Stimulated activated CD4-positive, alpha-beta T cell treated with anti-CD3 and anti-CD28 coated beads, TNF-alpha, amount 100 ng/mL, for 48 hours (primary cell): ENCODE measurements at places on chromosomes 2 and 18.

DNA sequence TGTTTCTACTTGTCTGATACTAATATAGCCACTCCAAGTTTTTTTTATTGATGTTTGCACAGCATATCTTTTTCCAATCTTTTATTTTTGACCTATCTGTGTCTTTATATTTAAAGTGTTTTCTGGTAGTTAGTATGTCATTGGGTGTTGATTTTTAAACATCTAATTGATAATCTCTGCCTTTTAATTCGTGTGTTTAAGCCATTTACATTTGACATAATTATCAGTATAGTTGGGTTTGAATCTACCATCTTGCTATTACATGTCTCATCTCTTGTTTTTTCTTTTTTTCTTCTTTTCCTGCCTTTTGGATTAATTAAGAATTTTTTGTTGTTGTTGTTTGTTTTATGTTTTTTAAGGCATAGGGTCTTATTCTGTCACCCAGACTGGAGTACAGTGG, 44.2 kb downstream of the TAF1B start:
- no peak for DNase-seq

- no peak for DNase-seq
These were observed 734.2 kb upstream of the CHAC2 start for GRCh38 chr2:53033411-53033810.

DNA sequence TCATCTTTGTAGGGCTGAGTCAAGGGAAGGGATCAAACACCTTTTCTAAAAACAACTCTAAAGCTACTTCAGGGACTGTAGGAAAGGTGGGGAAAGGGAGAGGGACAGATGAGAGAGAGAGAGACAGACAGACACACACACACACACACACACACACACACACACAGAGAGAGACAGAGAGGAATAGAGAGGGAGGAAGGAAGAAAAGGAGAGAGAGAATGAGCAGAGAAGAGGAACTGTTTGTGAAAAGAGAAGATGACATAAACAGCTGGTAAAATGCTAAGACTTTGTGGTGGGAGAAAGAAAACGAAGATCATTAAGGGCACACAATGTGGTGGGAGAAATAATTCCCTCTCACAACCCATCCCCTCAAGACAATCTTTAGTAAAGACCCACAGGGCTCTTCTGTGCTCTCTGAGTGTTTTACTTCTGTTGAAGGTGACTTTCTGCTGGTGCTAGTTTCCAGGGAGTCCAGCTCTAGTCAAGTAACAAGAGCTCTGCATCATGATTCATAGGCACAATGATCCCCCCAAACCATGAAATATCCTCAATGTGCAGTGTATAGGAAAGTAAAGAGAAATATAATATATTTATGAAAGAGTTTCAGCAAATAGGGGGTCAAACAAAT, 77.2 kb upstream of the STK17B start:
- no peak for DNase-seq

DNA sequence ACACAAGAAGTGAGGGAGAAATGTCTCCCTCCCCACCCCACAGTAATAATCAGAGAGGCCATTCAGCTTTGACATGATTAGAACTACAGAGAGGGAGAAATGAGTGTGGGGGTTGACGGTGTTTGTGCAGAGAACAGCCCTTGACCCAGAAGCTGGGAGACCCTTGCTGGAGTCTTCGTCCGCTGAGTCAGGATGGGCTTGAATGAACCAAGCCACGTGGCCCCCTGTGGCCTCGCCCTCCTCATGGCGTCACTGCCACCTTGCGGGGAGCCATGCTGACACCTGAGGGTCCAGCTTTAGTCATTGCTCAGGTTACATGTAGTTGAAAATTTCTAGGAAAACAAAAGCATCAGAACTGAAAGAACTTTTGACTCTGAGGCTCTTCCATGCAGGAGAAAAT, 101.2 kb downstream of the DGKD start:
- no peak for DNase-seq

GRCh38 chr18:23994361-23994902, 20.1 kb upstream of the TTC39C start:
- no peak for DNase-seq

GRCh38 chr2:236971919-236972381, 113.7 kb upstream of the COPS8 start:
- DNase-seq, result no peak

DNA sequence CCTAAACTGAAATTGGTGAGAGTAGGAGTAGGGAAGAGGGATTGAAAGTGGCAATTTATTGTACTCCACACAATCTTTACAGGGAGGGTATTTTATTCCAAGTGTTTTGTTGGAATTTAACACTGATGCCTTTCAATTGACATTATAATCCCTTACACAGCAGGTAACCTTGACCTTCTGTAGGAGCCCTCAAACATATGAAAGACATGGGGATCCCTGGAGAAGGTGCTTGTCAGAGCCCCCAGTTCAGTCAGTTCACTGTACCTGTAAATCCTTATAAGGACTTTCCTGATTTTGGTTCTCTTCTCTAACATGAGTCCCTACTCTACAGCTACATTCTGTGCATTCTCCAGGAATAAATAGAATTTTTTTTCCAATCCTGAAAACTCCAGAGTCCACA, 384.9 kb upstream of the NRP2 start:
- DNase-seq, result no peak

- no peak for DNase-seq
These were observed 261.6 kb downstream of the ZNF516 start for GRCh38 chr18:76233406-76233805.

DNA sequence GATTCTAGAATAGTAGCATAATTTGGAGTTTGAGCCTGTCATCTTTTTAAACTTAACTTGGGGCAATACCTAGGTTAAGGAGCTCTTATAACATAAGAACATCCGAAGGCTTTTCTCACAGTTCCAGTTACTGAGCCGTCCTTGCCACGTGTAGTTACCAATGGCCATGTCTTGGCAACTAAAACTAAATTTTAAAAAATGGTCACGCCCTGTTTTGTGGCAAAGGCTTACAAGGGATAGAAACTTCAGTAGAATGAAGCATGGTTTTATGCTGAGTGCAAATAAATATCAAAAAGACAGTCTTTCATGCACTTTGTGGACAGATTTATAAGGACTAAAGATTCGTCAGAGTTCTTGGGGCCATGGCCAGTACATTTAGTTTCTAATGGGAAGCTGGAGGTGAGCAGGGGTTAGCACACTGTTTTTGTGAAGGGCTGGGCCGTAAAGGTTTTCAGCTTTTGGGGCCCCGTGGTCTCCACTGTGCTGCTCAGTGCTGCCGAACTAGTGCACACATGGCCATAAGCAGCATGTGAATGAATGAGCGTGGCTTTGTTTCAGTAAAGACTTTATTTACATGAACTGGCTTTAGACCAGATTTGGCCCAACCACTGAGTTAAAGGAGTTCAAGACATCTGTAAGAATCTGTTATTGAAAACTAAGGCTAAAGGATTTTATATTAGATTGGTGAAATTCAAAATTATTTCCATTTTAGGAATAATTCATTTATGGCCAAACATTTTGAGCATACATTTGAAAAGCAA, 41.1 kb downstream of the GRHL1 start:
- DNase-seq, result no peak

DNA sequence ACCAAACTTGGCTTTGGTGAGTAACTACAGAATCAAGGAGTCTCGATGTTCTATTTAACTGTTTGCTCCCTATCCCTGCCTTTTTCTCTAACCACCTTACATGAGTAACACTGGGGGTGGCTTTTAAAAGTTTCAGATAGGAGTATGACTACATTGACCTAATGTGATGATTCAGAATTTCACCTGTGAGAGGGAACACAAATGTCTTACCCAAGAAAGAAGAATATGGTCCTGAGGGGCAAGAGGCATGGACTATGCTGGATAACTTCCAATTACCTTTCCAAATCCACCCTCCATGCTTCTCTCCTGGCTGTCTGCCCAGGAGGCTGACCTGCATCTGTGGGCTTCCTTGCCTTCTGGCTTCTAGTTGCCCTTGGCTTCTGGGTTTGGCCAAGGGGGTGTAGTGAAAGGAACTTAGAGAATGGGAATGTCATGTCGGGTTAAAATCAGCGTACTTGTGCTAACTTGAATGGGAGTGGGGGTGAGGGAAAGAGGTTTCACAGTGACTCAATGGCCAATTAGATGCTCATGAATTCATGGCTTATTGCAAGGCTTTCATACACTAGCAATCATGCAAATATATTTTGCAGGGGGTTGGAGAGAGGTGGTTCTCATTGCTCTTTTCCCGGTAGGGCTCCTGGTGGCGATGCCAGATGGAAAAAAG, 5.3 kb upstream of the IL36G start:
- no peak for DNase-seq

DNA sequence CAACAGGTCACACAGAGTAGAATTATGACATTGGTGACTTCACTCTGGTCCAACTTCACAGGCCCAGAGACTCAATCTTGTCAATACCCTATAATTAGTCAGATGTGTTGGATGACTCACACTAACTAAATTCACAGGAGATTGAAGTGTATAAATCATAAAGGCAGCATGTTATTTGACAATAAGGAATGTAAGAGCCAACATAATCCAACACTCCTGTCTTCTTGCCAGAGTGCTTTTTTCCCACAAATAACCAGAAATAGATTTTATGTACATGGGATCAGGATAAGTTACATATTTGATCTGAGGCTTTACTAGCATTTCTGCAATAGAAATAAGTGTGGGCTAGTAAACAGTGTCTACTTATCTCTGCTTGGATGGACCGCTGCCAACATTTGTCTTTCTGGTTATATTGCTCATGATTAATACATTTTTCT, 42.2 kb upstream of the ZSWIM2 start:
- no peak for DNase-seq

DNA sequence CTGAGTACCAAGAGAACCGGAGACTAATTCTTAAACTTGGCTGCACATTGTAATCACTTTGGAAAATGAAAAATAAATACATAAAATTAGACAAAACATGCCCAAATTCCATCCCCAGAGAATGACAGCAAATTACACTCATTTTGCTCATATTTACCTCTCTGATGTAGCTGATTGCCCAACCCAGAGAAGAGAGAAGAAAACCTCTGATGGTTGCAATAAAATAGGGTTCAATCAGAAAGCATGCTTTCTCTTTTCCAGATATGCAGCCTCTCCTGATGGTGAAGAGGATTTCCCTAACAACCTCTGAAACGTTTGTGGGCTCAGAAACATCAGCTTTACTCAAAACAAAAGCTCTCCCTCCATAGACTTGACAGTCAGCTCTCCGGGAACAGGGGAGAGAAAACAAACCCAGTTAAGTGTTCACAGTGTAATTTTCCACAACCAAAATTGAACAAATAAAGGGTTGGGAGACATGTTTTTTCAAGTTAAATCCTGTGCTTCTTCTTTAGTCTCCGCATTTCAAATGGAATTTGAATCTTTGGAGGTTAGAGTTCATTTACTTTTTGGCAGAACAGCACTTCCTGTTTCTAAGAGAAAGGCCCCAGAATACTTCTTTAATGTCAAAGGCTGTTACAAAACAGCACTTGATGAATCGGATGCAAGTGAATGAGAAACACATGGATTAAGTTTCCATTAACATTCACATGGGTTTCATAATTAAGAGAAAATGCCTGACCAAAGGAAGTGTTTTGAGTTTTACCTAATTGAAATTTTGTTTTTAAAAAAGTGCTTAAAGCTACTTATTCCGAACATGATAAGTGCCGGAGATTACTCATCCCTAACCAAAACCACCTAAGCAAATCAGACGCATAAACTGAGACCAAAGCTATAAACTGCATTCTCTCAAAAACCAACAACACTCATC, 570.1 kb upstream of the SYT4 start:
- no peak for DNase-seq

DNA sequence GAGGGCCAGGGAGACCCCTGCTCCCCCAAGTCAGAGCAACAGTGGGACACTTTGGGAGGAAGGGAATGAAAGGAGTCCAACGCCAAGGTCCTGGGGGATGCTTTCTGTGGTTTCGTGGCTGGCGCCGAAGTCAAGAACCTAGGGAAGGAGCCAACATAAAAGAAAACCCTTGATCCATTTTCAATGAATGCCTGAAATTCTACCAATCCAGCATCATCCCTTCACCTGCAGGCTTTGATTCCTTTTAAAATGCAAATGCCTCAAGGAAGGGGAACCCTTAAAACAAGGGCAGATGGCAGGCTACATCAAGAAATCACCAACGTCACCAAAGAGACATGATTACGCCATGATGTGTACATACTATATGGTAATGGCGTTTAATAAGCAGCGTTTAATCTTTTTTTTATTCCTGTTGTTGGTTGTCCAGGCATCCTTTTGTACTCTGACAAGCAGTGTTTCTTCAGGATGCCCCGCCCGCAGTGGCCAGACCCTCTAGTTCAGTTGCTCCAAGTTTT, 123.3 kb upstream of the SLC1A4 start:
- no peak for DNase-seq

GRCh38 chr2:144682248-144682647, 162.3 kb upstream of the ZEB2 start:
- no peak for DNase-seq

DNA sequence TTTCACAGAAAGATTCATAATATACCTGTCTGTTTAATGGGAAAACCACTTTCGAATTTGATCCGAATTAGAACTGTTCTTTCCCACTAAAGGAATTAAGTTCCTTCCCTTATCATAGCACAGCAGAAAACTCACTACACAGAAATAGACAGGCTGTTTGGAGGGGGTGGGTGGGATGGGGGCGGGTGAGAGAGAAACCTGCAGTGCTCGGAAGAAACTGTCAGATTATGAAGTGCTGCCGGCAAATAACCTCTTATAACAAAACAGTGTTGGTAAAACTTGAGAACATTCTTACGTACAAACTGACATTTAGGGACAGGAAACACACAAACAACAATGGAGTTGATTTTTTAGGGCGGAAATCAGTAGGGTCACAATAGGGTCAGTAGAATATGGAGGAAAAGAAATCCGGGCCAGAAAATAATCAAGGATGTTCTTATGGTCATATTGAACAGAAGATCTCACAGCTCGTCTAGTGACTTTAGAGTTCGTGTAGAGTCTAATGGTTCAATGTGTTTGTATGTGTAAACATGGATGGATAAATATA, 756.0 kb upstream of the LRATD1 start:
- DNase-seq, result no peak

DNA sequence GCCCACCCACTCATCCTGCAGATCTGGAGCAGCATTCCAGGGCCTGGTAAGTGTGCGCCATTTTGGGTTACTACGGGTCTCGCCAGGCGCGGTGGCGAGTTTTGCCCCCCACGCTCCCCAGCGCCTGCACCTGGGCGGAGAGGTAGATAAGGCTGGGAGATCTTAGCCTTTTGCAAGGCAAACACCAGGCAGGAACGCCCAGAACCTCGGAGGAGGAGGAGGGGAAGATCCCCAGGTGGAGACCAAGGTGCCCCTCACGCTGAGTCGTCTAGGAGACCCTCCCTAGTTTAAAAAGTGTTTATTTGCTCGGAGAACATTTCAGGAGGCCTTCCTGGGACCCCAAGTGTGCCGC, 365 bp upstream of the RAMP1 start:
- no peak for DNase-seq
